Activated naive CD8-positive, alpha-beta T cell treated with anti-CD3 and anti-CD28 coated beads, Interleukin-2, amount 10 ng/mL, durations not matched to agents 7 days and 5 days (primary cell): ENCODE measurements at places on chromosomes 6 and 20. TPM values are rescaled to one million over a fixed set of nuclear protein-coding genes. Genes with fewer than 3 reads are reported as not detected.

The MYCT1 gene
- not detected for total RNA-seq

The IRF4 gene
- total RNA-seq = 94.2 TPM

The SHLD1 gene
- 8.4 TPM for total RNA-seq

DNA sequence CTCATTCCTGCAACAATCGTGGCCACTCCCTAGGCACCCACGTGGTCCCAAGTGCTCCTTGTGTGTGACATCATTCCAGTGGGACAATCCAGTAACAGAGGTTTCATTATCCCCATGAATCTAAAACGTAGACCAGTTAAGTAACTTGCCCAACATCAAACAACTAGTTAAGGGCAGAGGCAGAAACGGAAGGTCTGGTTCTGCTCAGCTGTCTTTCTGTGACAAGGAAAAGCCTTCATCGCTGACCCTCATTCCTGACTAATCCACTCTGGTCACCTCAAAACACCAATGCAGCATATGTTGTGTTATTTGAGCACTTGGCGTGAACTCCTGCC, 261.4 kb upstream of the JARID2 start:
- DNase-seq = no peak

DNA sequence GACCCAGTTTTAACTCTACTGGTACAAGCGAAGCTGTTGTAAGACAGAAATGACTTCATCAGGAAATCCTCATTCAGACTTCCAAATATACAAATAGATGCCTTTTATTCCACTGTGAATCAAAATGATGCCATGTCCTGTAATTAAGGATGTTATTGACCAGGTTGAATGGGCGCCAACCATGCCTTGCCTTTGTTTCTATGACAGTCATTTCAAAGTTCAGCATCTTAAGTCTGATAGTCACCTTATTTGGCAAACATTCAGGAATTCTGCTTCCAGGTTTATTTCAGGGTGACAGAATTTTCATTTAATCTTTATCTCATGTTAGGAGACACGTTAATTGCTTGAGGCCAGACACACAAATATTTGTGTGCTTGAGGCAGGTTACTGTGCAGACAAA, 592.8 kb upstream of the JAG1 start:
- no peak for DNase-seq

DNA sequence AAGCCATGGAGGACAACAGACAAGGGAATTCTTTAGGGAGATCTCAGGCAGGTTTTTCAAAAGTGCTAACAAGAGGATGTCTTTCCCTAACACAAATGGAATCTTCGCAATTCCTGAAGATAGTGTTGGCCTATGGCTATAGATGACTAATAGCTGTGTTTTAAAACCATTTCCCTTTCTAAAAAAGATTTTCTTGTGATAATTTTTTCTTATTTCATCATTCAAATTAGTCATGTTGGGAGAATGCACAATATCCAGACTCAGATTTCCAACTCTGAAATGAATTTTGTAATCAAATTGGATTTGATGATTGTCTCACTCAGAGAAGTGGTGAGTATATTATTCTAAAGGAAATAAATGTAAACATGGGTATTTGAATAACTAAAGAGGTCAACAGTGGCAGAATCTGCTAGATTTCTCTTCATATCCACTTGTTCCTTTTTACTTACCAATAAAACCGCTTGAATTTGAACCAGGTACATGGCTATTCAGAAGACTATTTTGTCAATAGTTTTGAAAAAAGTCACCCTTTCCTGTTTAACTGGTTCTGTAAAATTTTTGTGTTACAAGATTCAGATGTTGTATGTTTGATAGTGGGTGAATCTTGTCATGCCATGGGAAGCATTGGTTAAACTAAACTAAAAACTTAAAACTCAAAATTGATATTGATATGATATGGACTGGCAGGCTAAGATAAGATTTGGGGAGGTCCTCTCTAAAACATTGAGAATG, 1223.7 kb upstream of the EYS start:
- no peak for DNase-seq

DNA sequence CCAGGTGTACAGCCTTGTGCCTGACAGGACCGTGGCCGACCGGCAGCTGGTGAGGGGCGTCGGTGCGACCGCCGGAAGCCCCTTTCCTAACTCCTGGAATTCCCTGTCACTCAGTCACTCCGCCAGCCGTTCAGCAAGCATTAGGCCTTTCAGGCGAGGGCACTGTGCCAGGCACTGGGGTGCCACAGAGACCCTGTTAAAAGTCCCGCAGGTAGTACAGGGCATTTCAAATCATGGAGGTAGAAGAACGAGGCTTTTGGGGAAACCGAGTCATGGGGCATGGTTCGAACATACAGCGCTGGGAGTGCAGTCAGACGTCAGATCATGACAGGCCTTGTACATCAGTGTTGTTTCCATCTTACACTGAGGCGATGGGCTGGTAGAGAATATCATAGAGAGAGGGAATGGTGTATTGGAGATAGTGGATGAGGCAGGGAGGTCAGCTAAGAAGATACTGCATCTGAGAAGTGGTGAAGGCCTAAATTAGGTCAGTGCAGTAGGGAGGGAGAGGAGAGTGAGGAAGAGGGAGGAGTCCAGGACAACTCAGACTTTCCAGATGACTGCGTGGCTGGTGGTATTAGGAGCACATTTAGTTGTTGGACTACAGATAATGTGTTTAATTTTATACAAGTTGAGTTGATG, 892 bp upstream of the DXO start:
- peak; percentile 32 for DNase-seq

DNA sequence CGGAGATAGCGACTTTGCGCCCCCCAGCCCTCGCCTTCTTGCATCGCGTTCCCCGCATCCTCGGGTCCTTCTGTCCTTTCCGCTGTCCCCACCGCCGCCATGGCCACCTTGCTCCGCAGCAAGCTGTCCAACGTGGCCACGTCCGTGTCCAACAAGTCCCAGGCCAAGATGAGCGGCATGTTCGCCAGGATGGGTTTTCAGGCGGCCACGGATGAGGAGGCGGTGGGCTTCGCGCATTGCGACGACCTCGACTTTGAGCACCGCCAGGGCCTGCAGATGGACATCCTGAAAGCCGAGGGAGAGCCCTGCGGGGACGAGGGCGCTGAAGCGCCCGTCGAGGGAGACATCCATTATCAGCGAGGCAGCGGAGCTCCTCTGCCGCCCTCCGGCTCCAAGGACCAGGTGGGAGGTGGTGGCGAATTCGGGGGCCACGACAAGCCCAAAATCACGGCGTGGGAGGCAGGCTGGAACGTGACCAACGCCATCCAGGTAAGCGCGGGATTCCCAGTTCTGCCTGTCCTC, 401 bp downstream of the SLC32A1 start:
- DNase-seq = peak; percentile 43

GRCh38 chr6:71056656-71057055, 99.8 kb upstream of the B3GAT2 start:
- DNase-seq = no peak

GRCh38 chr6:105374010-105374420, 28.9 kb downstream of the PREP start:
- DNase-seq = no peak

GRCh38 chr6:166728884-166729530, 102.0 kb upstream of the RPS6KA2 start:
- no peak for DNase-seq

DNA sequence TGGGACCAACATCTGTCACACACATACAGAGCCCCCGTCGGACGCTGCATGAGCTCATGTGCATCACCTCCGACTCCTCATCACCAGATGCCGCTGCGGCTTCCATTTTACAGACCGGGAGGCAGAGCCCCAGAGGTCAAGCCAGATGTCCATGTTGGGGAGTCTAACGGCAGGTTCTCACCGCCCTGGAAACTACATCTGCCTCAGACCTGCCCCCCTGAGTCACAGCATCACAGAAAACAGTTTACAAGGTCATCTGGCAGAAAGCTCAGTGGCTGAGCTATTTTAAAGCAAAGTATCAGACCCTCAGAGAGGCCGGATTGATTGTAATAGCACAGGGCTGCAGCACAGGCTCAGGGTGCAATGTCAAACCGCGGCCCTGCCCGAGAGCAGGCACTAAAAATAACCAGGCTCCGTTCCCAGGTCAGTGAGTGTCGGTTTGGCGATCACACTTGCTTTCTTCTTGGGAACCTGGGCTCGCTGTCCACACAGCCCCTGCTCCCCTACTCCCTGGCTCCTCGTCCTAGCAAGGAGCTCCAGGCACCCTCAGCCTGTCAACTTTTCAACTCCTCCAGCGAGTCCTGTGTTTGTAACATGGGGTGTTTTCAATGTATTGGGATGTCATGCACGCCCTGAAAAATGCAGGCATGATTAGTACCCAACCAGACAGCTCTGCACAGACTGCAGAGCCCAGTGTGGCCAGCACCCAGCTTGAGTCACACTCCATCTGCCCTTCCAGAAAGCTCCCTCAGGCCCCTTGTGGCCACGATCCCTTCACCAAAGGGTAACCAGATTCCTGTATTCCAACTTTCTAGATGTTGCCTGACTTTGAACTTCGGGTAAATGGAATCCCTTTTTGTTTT, 264.5 kb downstream of the CDH4 start:
- no peak for DNase-seq

- DNase-seq = no peak
These were observed 118.7 kb downstream of the HFE start for GRCh38 chr6:26205625-26206574.

- no peak for DNase-seq
These were observed 22.6 kb downstream of the MYH7B start for GRCh38 chr20:34978092-34978744.

DNA sequence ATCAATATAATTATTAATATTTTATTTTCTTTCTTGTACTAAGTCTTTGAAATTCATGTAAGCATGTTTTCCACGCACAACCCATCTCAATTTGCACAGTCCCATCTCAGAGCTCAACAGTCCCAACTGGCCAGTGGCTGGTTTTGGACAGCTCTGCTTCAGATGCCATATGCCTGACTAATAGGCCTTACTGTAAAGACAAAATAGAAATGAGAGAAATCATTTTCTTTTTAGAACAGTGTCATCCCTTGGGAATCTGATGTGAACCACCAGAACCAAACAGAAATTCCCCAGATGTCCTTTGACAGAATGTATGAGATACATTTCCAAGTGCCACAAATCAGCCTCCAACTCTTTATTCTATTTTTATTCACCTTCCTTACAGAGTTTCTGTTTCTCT, 338.9 kb downstream of the ESR1 start:
- no peak for DNase-seq

DNA sequence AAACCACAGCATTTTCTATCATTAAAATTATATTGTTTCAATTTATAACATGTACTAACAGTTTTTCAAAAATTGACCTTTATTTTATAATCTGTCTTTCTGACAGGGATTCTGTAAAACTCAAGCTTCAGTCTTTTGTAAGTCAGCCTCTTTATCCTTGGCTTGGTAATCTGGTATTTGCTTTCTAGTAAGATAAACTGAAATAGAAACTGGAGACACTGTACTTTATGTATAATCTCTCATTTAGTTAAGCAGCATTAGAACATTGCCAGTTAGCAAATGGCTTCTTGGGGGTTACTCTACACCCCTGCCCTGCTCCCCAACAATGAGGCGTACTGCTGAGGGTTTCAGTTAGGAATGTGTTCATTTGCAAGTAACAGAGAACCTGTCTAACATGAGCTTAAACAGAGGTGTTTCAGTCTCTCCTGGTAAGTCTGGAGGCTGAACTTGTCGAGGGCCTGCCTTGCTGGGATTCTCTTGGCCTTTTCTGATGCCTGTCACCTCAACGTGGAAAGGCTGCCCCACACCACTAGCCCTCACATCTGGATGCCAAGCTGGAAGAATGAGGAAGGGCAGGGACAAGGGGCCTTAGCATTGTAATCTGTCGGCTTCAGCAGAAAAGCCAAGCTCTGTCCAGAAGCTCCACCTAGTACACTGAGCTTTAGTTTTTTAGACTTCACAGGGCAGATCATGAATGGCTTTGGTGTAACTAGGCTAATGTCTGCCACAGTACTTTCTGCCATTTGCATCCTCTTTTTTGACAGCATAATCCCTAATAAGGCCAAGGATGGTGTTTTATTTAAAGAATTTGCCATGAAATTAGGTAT, 34.8 kb downstream of the SH3BGRL2 start:
- no peak for DNase-seq

DNA sequence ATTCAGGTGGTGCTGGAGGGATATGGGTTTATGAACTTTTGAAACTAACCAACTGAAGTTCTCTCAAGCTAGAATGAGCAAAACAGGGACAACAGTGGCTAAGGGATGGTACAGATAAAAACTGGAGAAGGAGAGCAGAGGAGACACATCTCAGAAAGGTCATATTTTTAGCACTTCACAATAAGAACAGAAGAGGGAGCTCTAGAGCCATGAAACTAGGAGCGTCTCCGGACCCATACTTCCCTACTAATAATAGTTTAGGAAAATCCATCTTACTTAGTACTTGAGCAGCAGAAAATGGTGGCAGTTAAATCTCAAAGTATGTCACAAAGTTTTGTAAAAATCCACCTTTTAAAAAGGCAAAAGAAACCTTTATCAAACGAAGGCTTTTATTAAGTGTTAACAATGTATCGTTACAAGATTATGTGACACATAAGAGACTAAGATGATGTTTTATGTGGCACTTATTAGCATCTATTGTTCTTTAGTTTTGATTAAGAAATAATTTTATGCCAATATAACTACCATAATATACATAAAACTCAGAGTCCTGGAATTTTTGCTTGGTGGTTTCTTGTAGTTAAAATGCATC, 278.6 kb downstream of the TBC1D32 start:
- no peak for DNase-seq

DNA sequence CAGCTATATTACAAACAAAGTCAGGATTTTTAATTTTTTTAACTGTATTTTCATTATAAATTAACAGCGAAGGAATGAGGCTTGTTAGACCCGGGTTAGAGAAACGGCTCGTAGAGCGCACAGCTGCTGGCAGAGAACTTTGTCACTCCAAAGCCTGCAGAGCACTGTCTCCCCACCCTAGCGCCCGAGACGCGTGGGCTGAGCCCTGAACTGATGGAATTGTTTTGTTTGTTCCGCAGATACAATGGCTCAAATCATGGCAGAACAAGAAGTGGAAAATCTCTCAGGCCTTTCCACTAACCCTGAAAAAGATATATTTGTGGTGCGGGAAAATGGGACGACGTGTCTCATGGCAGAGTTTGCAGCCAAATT, 810 bp downstream of the LAMP5 start:
- DNase-seq = no peak

DNA sequence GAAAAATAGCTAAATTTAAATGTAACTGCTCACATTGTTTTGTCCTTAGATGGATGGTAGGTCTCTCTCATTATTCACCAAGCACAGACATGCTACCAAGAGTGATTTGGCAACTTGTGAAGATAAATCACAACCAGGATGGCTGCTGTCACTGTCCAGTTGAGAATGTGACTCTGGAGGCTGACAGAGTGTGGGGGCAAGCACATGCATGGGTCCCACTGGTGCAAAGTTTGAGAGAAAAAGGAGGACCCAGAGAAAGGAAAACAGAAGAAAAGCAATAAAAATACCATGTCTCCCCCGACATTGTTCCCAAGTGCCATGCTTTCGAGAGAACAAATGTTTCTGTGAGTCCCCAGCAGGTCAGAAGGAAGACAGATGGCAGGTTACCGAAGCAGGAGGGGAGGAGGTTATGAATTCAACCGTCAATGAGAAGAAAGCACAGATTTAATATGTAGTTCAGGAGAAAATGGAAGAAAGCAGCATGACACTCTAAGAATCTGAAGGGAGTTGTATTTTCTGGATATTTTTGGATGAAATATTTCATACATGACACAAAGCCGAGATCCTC, 73.0 kb upstream of the TSHZ2 start:
- DNase-seq = no peak
